Thoracic aorta (tissue), 2 donors: ENCODE measurements at places on chromosomes 5 and 9. TPM values are rescaled to one million over a fixed set of nuclear protein-coding genes. Genes with fewer than 3 reads are reported as not detected.

Gene OR13C3
- total RNA-seq = not detected

Gene CCDC152
- 0.81 TPM for total RNA-seq

Gene WHRN
- total RNA-seq = 4.1 TPM

Gene NIPSNAP3A
- 19.2 TPM for total RNA-seq

Gene PCSK1
- 0.14 TPM for total RNA-seq

Gene CDC14B
- 25.7 TPM for total RNA-seq

Gene SV2C
- 0.14 TPM for total RNA-seq

Gene LHX3
- not detected for total RNA-seq

Gene RNF180
- total RNA-seq = 51.1 TPM
